ENCODE measurements at places on chromosomes 12 and 14.

- no peaks in the 10 kb centered on the region for H3K27me3 ChIP-seq
- H3K36me3 ChIP-seq = no peaks in the 10 kb centered on the region
- H3K4me3 ChIP-seq = no peak overlapping the region
- no peak for DNase-seq
- no peak overlapping the region for H3K27ac ChIP-seq
These were observed 21.4 kb downstream of the BCL2L14 start for GRCh38 chr12:12091977-12092663.

DNA sequence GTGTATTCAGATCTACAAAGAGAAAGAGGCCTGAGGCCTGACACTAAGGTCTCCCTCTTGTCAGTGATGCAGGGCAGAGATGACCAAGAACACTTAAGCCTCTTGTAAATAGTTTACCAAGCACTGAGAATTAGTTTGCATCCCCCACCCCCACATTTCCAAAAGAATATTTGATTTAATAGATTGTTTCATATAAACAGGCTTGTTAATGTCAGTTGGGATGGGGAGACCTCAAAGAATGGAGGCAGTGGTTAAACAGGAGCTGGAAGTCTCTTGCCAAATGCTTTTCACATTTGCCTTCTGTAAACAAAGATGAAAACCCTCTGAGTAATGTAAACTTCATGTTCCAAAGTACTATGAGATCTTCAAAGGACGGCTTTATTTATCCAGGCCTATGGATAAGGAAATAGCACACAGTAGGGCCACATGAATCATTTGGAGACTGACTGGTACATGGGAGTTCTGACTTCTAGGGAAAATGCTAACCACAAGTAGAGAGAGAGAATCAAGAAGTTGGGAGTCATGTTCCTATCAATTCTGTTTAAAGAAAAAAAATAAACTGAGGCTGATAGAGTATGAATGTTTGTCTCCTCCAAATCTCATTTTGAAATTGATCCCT lies 234.7 kb downstream of the ANO2 start:
- H3K27ac ChIP-seq = no peak overlapping the region
- H3K4me1 ChIP-seq = no peaks in the 10 kb centered on the region
- H3K36me3 ChIP-seq = no peaks in the 10 kb centered on the region
- no peak overlapping the region for H3K4me3 ChIP-seq

- H3K36me3 ChIP-seq = no peaks in the 10 kb centered on the region
- H3K4me1 ChIP-seq = peaks cover 46% of the 10 kb centered on the region
- no peak for DNase-seq
- H3K4me3 ChIP-seq = no peak overlapping the region
These were observed 45.9 kb upstream of the CTDSP2 start for GRCh38 chr12:57892232-57892972.

DNA sequence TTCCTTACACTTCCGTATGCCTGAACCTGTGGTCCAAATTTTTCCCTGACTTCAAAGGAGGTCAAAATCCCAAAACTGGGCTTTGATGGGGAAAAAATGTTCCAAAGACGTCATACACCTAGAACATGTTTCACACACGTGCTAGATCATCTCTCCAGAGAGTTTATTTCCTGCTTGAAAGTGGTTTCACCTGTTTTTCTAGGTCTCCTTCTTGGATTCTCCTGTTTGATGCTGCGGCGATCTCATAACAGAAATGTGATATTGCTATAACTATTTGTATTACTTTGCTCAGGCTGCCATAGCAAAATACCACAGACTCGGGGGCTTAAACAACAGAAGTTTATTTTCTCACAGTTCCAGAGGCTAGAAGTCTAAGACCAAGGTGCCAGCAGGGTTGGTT lies 19.7 kb upstream of the TMCC3 start:
- H3K4me1 ChIP-seq = no peaks in the 10 kb centered on the region
- no peak overlapping the region for H3K4me3 ChIP-seq
- no peak overlapping the region for H3K27ac ChIP-seq
- no peaks in the 10 kb centered on the region for H3K36me3 ChIP-seq
- DNase-seq = no peak
- H3K27me3 ChIP-seq = peaks cover 3% of the 10 kb centered on the region

DNA sequence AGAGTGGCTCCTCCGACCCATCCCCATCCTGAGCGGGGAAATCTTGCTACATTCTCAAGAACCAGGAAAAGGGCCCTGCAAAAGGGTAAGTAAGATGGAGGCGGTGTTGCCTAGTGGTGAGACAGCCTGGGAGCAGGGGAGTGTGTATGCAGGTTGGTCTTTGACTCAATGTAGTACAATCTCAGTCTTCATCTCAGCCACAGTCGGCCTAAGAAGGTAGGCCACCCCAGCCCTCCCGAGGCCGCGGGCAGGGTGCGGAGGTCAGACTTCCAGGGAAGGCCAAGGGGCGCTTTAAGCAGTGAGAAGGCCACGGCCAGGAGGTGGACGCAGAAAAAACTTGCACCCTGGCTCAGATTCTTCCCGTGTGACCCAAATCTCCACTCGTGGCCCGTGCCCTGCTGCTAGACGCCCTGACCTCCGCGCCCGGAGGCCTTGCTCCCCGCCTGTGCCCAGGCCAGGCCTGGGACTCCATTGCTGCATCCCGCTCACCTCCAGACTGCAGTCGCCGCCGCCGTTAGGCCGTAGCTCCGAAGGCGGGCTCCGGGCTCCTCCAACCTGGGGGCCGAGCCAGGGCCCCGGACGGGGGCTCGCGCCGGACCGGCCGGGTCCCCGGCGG lies 435 bp downstream of the FOXM1 start:
- peaks cover 27% of the 10 kb centered on the region for H3K4me1 ChIP-seq
- DNase-seq = peak; percentile 53
- H3K4me3 ChIP-seq = peak overlapping the region; percentile 89
- H3K36me3 ChIP-seq = peaks cover 36% of the 10 kb centered on the region

DNA sequence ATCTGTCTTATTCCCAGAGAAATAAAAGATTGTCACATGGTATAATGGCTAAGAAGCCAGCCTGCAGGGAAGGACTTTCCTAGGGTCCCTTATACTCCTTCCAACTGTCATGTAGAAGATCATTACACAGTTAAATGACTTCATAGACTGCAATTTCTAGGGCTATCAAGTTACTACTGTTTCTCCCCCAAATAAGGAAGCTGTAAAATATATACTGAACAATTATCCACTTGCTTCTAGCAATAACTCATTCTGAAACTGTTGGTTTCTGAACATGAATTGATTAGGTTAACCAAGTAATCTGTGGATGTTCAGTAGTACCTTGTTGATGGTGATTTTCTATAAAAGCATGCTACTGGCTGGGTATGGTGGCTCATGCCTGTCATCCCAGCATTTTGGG lies 44.6 kb downstream of the A2ML1 start:
- no peaks in the 10 kb centered on the region for H3K36me3 ChIP-seq
- no peaks in the 10 kb centered on the region for H3K27me3 ChIP-seq
- H3K4me1 ChIP-seq = no peaks in the 10 kb centered on the region
- H3K27ac ChIP-seq = no peak overlapping the region
- no peak for DNase-seq

- no peak overlapping the region for H3K4me3 ChIP-seq
- H3K36me3 ChIP-seq = peaks cover 16% of the 10 kb centered on the region
- no peak overlapping the region for H3K27ac ChIP-seq
- DNase-seq = no peak
These were observed 129.9 kb downstream of the CRACR2A start for GRCh38 chr12:3622822-3623690.

GRCh38 chr12:129215556-129215955 lies 362.3 kb downstream of the GLT1D1 start:
- DNase-seq = no peak
- H3K4me3 ChIP-seq = no peak overlapping the region
- H3K4me1 ChIP-seq = no peaks in the 10 kb centered on the region
- H3K36me3 ChIP-seq = no peaks in the 10 kb centered on the region
- H3K27me3 ChIP-seq = no peaks in the 10 kb centered on the region

GRCh38 chr14:66443785-66444184 lies 42.4 kb upstream of the CCDC196 start:
- no peaks in the 10 kb centered on the region for H3K36me3 ChIP-seq
- DNase-seq = no peak
- H3K27me3 ChIP-seq = no peaks in the 10 kb centered on the region
- no peak overlapping the region for H3K4me3 ChIP-seq
- no peaks in the 10 kb centered on the region for H3K4me1 ChIP-seq

DNA sequence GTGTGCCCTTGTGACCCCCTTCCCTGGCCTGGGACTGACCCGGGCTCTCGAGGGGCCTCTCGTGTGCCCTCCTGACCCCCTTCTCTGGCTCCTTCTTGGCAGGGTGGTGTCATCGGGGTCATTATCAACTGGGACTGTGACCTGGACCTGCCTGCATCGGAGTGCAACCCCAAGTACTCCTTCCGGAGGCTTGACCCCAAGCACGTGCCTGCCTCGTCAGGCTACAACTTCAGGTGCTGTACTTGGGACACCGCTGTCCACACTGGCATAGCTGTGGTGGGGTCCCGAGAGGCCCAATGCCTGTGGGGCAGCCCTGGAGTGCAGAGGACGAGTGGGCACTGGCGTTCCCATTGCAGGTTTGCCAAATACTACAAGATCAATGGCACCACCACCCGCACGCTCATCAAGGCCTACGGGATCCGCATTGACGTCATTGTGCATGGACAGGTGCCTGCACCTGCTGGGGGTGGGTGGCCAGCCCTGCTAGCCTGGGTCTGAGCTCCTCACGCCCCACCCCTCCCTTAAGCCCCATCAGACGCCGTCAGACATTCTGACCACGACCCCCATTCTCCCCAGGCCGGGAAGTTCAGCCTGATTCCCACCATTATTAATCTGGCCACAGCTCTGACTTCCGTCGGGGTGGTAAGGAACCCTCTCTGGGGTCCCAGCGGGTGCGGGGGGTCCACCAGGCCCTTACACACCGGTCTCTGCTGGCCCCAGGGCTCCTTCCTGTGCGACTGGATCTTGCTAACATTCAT lies 2.5 kb downstream of the P2RX2 start:
- H3K27ac ChIP-seq = no peak overlapping the region
- no peak overlapping the region for H3K4me3 ChIP-seq

GRCh38 chr12:848173-848865 lies 95.9 kb downstream of the WNK1 start:
- H3K27ac ChIP-seq = peak overlapping the region; percentile 77
- DNase-seq = no peak
- H3K4me3 ChIP-seq = no peak overlapping the region
- peaks cover 50% of the 10 kb centered on the region for H3K4me1 ChIP-seq
- H3K27me3 ChIP-seq = no peaks in the 10 kb centered on the region
- H3K36me3 ChIP-seq = peaks cover 4% of the 10 kb centered on the region

- H3K27ac ChIP-seq = no peak overlapping the region
- no peak overlapping the region for H3K4me3 ChIP-seq
- H3K36me3 ChIP-seq = peaks cover 2% of the 10 kb centered on the region
- H3K4me1 ChIP-seq = no peaks in the 10 kb centered on the region
These were observed 241.4 kb downstream of the TMEM117 start for GRCh38 chr12:44077294-44077693.

DNA sequence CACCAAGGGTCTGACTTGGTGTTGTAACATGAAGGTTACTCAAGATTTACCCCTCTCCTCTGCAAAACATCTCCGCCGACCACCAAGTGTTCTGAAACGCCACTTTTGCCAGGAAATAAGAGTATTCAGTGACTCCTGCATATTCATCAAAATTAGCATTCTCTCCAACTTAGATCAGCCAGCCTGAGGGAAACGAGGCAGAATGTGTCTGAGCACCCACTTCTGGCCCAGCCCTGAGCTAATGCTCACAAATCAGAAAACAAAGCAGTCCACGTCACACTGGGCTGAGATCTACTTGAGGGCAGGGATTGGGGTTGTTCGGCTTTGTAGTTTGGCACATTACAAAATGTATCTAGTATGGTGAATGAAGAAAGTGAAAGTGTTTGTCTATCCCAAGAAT lies 64.3 kb downstream of the TBX5 start:
- peaks cover 13% of the 10 kb centered on the region for H3K27me3 ChIP-seq
- no peak for DNase-seq
- no peak overlapping the region for H3K27ac ChIP-seq
- H3K4me3 ChIP-seq = no peak overlapping the region

Measured in activated naive CD4-positive, alpha-beta T cell treated with anti-CD3 and anti-CD28 coated beads for 36 hours (primary cell).